ENCODE measurements at places on chromosomes 6 and 20.

GRCh38 chr6:56539527-56540105, 103.1 kb downstream of the DST start:
- no peak for DNase-seq

GRCh38 chr6:110355727-110356126, 2.4 kb downstream of the METTL24 start:
- no peak for DNase-seq

GRCh38 chr6:149393002-149393679, 6.9 kb upstream of the SUMO4 start:
- no peak for DNase-seq

DNA sequence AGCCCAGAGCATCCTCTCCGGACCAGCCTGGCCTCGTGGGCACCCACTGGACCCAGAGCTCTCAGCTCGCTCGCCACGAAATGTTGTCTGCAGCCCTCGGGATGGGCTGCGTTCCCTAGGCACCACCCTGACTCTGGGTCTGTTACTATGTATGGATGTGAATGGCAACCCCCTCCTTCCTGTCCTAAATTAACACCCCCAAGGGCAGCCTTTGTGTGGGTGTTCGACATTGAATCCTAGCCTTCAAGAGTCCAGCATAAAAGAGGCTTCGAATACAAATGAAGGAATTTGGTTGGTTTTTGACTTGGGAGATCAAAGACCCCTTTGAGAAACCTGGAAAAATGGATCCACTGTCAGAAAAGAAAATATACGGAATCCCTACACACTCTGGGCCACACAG, 86.1 kb downstream of the BMP7 start:
- DNase-seq, result no peak

DNA sequence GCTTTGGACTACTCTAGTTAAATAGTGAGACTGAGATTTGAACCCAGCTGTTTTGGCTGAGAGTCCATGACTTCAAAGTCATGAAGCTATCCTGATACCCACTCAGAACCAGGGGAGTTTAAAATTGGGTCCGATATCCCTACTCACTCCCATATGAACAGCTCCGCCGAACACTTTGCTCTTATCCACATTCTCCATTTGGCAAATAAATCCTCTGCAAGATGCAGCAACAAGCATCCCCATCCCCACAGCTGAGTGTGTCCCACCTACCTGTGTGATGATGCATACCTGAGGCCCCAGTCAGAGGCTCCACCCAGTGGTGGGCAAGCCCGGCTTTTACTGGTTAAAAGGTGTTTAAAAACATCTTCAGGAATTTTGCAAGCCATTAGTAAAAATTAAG, 108.3 kb upstream of the SLC24A3 start:
- no peak for DNase-seq

GRCh38 chr6:150238336-150238741, 95.5 kb downstream of the PPP1R14C start:
- no peak for DNase-seq

- DNase-seq, result peak; percentile 3
These were observed 38.7 kb downstream of the NCR2 start for GRCh38 chr6:41373919-41374617.

- no peak for DNase-seq
These were observed 42.7 kb upstream of the CLDN20 start for GRCh38 chr6:155221086-155221485.

- DNase-seq, result no peak
These were observed 1.5 kb downstream of the RIOK1 start for GRCh38 chr6:7391151-7391550.

- DNase-seq, result no peak
These were observed 204.7 kb upstream of the RNF217 start for GRCh38 chr6:124757560-124757959.

DNA sequence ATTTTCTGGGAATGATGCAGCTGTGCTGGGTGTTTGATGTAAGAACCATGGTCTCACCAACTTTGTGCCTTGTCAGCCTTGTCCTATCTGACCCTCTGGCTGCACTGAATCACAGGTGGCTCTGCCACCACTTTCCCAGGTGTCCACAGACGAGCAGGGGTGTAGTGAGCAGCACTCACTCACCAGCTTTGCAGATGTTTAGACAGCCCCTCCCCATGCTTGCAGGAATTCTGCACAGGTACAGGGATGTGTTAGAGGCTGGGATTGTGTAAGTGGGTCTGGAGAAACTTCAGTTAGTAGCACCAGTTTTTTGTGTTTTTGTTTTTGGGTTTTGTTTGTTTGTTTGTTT, 88.2 kb upstream of the NAA20 start:
- DNase-seq, result no peak

- DNase-seq, result no peak
These were observed 1.5 kb downstream of the MAFB start for GRCh38 chr20:40687384-40688128.

GRCh38 chr6:26034905-26035304, 52.3 kb upstream of the HFE start:
- DNase-seq, result no peak

GRCh38 chr20:50932691-50933280, 1.5 kb upstream of the ADNP start:
- no peak for DNase-seq

DNA sequence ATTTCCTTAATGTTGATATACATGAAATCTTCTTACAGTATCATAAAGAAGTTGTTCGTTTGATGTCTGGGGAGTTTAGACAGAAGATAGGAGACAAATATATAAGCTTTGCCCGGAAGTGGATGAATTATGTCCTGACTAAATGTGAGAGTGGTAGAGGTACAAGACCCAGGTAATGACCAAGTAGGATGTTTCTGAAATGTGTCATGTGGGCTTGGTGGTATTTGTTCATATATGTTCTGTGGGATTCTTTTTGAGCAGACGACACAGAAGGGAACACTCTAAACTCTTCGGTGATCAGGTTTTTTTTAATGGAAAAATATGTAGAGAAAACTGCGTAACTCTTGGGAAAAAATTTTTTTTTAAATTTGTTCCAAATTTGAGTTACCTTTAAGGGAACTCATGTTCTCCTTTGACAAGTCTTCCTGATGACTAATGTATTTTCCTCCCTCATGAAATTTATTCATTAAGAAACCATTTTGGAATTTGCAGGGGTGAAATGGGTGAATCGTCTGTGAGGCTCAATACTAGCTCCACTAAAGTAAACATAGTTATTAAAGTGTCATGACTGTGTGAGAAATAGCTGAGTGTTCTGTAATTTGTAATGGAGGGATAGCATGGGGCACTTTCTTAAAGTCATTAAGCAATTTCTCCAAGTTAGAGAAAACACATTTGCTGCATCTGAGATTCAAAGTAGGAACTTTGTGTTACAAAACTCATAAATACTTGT, 100.6 kb downstream of the MAP3K4 start:
- no peak for DNase-seq

DNA sequence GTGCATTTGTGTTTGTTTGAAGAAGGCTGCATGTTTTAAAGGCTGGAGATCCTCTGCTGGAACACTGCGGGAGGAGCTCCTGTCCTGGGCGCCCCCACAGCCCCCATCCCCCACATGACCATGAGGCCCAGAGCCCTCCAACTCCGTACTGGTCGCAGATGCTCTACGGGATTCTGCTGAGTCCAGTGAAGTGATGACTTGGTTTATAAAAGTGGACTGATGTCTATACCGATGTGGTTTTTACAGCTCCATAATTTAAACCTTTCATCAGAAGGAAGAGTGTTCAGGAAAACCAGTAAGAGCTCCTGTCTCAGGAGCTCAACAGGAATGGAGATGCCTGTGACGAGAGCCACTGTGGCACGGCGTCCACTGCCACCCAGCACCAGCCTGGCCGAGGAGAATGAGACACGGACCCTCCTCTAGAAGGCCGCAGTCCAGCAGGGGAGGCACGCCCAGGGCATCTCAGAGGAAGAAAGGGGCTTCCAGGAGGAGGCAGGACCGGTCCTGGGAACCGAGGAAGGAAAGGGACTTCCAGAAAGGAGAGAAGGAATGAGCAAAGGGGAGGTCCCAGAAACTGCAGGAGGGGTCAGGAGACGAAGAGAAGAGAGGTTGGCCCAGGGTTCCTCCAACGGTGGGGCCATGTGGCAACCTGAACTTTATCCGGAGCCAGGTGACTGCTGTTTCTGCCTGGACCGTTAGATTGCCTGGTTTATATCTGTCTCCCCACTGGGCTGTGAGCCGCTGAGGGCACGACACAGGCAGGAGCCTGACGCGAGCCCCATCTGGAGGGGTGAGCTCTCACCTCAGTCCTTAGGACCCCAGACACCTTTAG, 26.9 kb downstream of the BFSP1 start:
- no peak for DNase-seq

GRCh38 chr6:142705054-142705453, 239.9 kb downstream of the HIVEP2 start:
- DNase-seq, result no peak

GRCh38 chr20:63309261-63310071, 16.5 kb downstream of the COL20A1 start:
- DNase-seq, result no peak

DNA sequence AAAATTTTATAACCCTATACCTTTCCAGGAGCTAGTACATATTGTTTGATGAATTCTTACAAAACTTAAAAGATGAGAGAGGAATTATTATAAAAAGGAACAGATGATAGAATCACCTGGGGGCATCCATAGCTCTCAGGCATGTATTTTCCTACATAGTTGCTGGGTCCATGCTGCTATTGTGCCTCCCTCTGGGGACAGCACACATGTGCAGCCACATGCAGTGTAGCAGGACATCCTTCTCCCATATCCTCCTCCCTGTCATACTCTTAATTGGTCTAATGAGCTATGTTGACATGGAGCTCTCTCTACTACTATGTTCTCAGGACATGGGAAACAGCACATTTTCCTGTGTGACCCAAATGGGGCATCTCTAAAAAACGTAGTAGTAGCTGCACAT, 898.2 kb upstream of the MAP3K7 start:
- no peak for DNase-seq

- no peak for DNase-seq
These were observed 295.1 kb upstream of the AGPAT4 start for GRCh38 chr6:161568885-161569456.

GRCh38 chr20:49140834-49141233, 47.3 kb downstream of the STAU1 start:
- no peak for DNase-seq

DNA sequence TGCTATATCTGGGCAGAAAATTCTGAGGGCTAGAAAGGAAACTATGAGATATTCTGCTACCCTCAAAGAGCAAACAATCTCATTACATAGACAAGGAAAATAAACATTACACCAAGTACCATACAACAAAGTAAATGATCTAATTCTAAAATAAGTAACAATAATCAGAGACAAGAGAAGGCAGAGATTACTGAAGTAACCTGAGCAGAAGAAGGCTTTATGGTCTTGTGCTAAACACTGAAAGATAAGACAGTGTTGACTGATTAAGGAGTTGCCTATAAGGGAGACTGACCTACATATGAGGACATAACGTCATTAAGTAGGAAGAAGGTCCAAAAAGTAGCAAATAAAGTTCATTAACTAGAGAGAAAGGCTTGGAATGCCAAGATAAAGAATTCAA, 134.2 kb downstream of the MTFR2 start:
- no peak for DNase-seq

GRCh38 chr6:145028144-145028818, 707.0 kb downstream of the EPM2A start:
- no peak for DNase-seq

DNA sequence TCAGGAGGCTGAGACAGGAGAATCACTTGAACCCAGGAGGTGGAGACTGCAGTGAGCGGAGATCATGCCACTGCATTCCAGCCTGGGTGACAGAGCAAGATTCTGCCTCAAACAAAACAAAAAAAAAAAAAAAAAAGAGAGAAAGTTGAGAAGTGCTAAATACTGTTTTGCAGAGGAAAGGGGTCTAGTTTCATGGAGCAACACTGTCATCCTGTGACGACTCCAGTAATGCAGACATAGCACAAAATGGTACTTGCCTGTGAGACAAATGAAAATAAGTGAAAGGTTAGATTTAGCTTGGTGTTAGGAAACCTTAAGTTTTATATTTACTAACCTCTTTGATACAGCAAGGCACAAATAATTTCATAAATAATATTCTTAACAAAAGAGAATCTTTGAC, 29.7 kb downstream of the CEP162 start:
- DNase-seq, result no peak

GRCh38 chr20:8562356-8562755, 430.3 kb downstream of the PLCB1 start:
- no peak for DNase-seq

GRCh38 chr20:32600681-32601237, 15.6 kb upstream of the NOL4L start:
- DNase-seq, result no peak

DNA sequence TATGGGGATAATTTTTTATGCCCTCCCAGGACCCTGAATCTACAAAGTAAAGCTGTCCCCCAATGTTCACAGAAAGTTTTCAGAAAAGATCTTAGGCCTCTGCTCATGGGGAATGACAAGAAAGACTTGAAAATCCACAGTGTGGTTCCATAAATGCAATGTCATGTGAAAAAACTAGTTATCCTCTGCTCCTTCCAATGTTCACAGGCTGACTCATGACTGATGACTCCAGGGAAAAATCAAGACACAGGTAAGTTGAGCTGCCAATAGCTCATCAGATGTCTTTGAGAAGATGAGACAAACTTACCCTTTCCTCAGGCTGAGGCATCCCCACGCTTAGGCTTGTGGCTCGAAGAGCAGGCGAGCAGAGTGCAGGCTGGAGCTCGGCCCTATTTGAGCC, 14.8 kb upstream of the BCLAF1 start:
- no peak for DNase-seq

DNA sequence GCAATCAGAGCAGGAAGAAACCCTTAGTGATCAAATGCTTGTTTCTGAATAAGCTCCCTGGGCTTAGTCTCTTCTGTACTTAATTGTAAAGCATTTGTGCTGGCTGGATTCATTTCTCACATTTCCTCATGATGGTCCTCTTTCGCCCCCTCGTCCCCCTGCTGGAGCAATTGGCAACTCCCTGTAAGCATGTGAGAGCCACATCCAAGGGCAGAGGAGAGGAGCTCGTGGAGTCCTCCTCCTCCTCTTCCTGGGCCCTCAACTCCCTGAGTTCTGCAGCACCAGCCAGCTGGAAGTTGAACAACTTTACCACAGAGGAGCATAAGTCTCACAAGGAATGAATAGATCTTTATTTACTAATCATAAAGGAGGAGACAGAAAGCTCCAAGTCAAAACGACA, 12.6 kb downstream of the ANKEF1 start:
- DNase-seq, result no peak

DNA sequence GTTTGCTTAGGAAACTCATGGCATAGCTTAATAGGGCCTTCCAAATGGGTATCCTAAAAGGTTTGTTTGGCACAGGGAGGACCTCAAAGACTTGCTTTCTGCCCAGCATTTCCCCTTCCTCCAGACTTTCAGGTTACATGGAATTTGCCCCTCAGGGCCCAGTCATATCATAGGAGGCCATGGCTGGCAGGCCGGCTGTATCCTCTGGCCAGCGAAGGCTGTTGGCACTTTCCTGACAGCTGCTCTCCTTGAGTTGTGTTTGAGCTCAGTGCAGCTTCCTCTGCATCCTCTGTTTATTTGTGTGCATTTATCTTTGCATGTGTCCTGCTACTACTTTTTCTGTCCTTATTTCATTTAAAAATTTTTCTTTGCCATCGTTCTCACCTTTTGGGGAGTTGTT, 90.9 kb downstream of the ANKS1A start:
- no peak for DNase-seq

Measured in hypothalamus (tissue), 51 donors.